Neural crest cell (in vitro differentiated cells): ENCODE measurements at places on chromosomes 3 and 15. TPM values are rescaled to one million over a fixed set of nuclear protein-coding genes. Genes with fewer than 3 reads are reported as not detected.

- H3K4me1 ChIP-seq: no peaks in the 10 kb centered on the region
- no peak overlapping the region for H3K4me3 ChIP-seq
- no peak for DNase-seq
- H3K27ac ChIP-seq: no peak overlapping the region
- H3K36me3 ChIP-seq: peaks cover 10% of the 10 kb centered on the region
These were observed 9.0 kb downstream of the MTFMT start for GRCh38 chr15:65020419-65020818.

DNA sequence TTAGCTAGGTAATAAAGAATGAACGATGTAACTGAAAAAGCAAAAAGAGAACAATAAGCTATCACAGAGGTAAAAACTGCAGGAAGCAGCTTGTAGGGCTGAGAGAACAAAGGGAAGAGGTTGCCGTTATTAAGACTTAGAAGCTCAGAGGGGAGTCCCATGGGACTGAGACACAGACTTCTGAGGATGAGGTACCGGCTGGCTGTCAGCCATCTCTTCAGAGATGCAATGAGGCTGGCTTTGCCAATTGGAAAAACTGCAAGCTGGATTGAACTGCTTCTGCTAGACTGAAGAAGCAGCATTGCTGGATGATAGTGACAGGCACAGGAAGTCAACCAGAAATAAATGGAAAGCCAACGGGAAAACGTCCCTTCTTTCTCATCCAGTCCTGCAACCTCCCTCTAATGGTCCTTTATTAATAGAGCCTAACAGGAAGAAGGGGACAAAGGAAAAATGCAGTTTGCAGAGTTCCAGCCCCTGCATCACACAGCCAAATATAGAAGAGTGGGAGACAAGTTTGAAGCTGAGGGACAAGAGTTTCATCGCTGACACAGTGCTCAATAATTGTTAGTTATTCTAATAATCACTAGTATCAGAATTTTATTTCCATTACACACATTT lies 21.1 kb upstream of the KLHL6 start:
- no peaks in the 10 kb centered on the region for H3K36me3 ChIP-seq
- H3K4me1 ChIP-seq: peaks cover 21% of the 10 kb centered on the region
- H3K4me3 ChIP-seq: no peak overlapping the region
- H3K27ac ChIP-seq: peak overlapping the region; percentile 63

GRCh38 chr3:187188931-187189330 lies 8.4 kb upstream of the RTP1 start:
- no peaks in the 10 kb centered on the region for H3K4me1 ChIP-seq
- DNase-seq: no peak
- no peak overlapping the region for H3K4me3 ChIP-seq
- peaks cover 39% of the 10 kb centered on the region for H3K27me3 ChIP-seq
- H3K36me3 ChIP-seq: no peaks in the 10 kb centered on the region
- H3K27ac ChIP-seq: no peak overlapping the region

DNA sequence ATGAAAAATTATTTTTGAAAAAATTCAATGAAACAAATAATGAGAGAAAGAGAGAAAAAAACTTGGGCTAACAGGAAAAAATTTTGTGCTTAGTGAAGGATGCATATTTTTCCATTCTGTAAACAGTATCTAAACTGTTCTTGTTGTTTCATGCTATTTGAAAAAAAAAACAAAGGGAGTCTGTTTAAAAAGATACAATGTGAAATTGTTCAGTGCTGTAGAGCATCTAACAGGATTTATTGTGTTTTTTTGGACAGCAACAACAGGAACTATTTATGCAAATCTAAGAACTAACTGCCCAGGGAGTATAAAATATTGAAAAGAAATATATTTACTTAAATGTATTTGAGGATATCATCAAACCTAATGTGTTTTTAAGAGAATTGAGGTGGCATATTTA lies 55.1 kb downstream of the PEX5L start:
- H3K4me1 ChIP-seq: peaks cover 22% of the 10 kb centered on the region
- H3K27ac ChIP-seq: no peak overlapping the region
- DNase-seq: no peak
- H3K4me3 ChIP-seq: no peak overlapping the region

- no peaks in the 10 kb centered on the region for H3K27me3 ChIP-seq
- no peak overlapping the region for H3K27ac ChIP-seq
- H3K4me1 ChIP-seq: no peaks in the 10 kb centered on the region
These were observed 31.7 kb downstream of the CSNK1G1 start for GRCh38 chr15:64324165-64324877.

DNA sequence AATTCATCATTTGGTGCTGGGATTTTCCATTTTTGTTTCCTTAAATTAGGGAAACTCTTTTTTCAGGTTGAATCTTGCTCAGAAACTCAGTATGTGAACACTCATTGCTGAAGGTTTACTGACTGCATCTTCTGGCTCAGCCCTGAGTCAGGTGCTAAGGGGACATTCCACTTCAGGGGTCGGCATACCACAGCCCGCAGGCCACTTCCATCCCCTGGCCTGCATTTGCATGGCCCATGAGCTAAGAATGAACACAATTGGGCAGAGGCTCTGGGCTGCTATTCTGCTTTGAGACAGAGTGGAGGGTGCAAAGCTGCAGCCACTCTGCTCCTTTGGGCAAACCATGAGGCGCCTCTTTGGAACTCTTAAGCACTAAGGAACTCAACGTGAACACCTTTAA lies 165.0 kb downstream of the FEZF2 start:
- peaks cover 6% of the 10 kb centered on the region for H3K36me3 ChIP-seq
- H3K4me1 ChIP-seq: no peaks in the 10 kb centered on the region

DNA sequence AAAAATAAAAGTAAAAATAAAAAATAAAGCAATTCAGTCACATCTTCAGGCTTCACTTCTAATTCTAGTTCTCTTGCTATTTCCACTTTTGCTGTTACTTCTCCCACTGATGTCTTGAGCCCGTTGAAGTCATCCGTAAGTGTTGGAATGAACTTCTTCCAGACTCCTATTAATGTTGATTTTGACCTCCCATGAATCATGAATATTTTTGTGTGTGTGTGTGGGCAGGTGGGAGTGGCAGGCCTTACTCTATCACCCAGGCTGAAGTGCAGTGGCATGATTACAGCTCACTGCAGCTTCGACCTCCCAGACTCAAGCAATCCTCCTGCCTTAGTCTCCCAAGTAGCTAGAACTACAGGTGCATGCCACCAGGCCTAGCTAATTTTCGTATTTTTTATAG lies 10.7 kb downstream of the USP4 start:
- no peaks in the 10 kb centered on the region for H3K27me3 ChIP-seq
- H3K4me1 ChIP-seq: no peaks in the 10 kb centered on the region
- no peak overlapping the region for H3K27ac ChIP-seq
- no peak overlapping the region for H3K4me3 ChIP-seq
- peaks cover 6% of the 10 kb centered on the region for H3K36me3 ChIP-seq

DNA sequence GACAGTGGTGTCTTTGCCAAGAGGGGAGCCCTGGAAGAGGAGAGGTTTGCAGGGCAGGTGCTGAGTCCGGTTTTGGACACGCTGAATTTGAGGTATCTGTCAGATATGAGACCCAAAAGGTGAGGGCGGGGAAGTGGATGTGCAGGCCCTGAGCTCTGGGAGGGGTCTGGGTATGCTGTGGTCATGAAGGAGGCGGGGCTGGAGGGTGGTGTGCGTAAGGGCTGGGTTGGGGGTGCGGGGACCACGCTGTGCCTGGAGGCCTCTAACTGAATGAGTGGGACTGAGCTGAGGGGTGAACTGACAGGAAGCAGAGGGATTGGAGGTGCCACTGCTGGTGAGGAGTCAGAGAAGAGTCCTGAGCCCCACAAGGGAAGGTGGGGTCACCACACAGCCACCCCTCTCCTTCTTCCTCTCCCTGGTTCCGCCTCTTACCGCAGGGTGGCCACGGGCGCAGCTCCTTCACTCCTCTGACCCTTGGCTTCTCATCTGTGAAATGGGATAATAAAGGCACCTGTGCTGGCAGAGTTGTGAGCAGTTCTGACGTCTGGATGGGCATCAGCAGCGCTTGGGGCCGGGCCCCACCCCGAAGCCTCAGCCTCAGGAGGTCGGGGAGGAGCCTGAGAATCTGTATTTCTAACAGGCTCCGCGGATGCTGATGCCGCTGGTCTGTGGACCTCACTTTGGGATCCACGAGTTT lies 28.8 kb downstream of the PSTPIP1 start:
- no peak overlapping the region for H3K4me3 ChIP-seq
- DNase-seq: no peak
- no peaks in the 10 kb centered on the region for H3K27me3 ChIP-seq
- H3K4me1 ChIP-seq: peaks cover 4% of the 10 kb centered on the region
- H3K27ac ChIP-seq: no peak overlapping the region
- H3K36me3 ChIP-seq: no peaks in the 10 kb centered on the region

DNA sequence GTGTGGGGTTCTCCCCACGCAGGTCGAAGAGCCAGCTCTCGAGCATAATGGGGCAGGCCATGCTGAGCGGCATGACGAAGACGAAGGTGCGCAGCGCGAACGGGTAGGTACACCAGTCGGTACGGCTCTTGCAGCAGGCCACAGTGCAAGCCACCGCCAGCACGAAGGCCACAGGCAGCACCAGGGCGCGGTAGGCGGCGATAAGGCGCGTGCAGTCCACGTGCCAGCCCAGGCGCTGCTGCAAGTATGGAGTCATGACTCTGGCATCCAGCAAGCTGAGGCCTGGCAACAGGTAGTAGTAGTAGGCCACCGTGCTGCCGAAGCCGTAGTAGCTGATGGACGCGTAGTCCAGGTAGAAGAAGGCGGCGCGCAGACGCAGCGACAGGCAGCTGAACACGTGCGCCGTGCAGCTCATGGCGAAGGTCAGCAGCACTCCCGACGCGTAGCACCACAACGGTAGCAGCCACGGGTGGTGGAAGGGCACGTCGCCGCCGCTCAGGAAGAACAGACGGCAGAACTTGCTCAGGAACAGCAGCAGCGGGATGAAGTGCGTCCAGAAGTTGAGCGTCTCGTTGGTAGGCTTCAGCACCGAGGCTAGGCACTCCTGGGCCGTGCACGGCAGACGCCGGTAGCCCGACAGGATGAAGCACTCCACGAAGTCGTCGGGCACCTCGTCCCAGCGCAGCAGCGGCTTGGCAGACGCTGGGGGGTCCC lies 797 bp downstream of the PAQR9 start:
- no peak for DNase-seq
- peak overlapping the region; percentile 83 for H3K27ac ChIP-seq
- peak overlapping the region; percentile 91 for H3K4me3 ChIP-seq
- H3K4me1 ChIP-seq: peaks cover 12% of the 10 kb centered on the region
- peaks cover 31% of the 10 kb centered on the region for H3K27me3 ChIP-seq

DNA sequence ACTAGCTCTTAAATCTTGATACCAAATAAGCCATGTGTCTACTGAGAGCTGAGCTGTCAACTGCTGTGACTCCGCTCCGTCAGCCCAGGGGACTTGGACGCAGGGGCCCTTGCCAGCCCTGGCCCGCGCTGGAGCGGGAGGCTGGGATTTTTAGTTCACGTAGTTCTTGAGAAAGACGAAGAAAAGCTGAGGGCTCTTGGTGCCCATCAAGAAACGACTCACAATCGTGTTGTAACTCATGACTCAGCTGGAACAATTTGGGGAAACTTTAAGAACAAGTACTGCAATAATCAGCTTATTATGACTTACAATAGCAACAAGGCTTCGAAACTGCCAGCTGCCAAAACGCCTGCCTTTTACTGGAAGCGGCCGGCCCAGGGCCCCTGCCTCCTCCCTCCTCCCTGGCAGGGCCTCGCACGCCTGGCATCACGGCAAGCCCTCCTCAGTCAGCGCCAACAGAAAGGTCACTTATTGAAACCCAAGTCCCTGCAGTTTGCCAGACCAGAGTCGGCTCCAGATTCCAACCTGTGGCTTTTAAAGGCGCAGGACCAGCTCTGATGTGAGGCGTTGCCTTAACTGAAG lies 60.3 kb downstream of the RGMA start:
- H3K36me3 ChIP-seq: peaks cover 32% of the 10 kb centered on the region
- H3K4me1 ChIP-seq: peaks cover 32% of the 10 kb centered on the region
- no peak for DNase-seq
- peak overlapping the region; percentile 61 for H3K4me3 ChIP-seq
- no peak overlapping the region for H3K27ac ChIP-seq

GRCh38 chr15:39613271-39613670 lies 32.4 kb downstream of the THBS1 start:
- no peak overlapping the region for H3K4me3 ChIP-seq
- no peak for DNase-seq
- H3K27me3 ChIP-seq: no peaks in the 10 kb centered on the region
- no peak overlapping the region for H3K27ac ChIP-seq
- no peaks in the 10 kb centered on the region for H3K4me1 ChIP-seq

- no peaks in the 10 kb centered on the region for H3K36me3 ChIP-seq
- no peak overlapping the region for H3K27ac ChIP-seq
- H3K4me3 ChIP-seq: no peak overlapping the region
- no peak for DNase-seq
- H3K27me3 ChIP-seq: no peaks in the 10 kb centered on the region
- H3K4me1 ChIP-seq: peaks cover 14% of the 10 kb centered on the region
These were observed 47.3 kb upstream of the TCF12 start for GRCh38 chr15:56871185-56871584.

DNA sequence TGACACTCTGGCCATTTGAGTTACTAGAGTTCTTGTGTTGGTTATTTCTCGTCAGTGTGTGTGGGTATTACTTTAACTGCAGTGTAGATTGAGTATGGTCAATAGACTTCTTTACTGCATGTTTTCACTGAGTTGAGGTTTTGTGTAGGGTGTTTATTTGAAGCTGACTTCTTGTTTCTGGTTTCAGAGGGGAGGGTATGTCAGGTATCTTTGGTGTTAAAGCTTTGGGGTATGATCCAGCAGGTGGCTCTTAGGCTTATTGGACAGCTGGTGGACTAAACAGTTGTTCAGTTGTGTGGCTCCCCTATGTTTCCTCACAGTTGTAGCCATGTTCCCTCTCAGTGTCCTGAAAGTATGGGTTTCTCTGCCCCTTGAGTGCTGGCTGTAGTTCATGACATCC lies 72.0 kb downstream of the AKAP13 start:
- peaks cover 45% of the 10 kb centered on the region for H3K36me3 ChIP-seq
- H3K27me3 ChIP-seq: no peaks in the 10 kb centered on the region
- H3K27ac ChIP-seq: peak overlapping the region; percentile 16
- no peak overlapping the region for H3K4me3 ChIP-seq

DNA sequence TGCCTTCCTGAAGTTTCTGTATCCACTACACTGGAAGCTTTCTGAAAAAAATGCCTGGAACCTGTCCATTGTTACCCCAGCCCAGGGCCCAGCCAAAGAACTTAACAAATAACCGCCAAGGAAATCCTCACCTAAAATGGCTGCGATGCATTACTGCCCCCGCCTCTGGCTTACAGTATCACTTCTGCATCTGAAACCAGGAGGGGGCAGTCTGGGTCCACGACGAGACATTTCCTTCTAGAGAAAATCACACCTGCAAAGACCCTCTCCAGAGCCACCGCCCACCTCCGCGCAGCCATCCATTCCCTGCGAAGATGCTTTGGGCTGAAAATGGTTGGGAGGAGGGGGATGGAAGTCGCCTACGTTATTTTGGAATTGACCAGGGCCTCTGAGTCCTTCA lies 22.4 kb upstream of the CELF6 start:
- H3K36me3 ChIP-seq: peaks cover 3% of the 10 kb centered on the region
- no peak overlapping the region for H3K27ac ChIP-seq
- H3K4me3 ChIP-seq: no peak overlapping the region
- no peaks in the 10 kb centered on the region for H3K27me3 ChIP-seq
- no peaks in the 10 kb centered on the region for H3K4me1 ChIP-seq
- no peak for DNase-seq

Gene CTXN2
- total RNA-seq: 0.18 and 0.26 TPM in 2 replicates

Gene NR1I2
- 0.26 TPM in 1 of 2 replicates, not detected in the other for total RNA-seq

Gene PRSS50
- total RNA-seq: 0.35 and 0.39 TPM in 2 replicates

Gene HGD
- 0.75 and 1.2 TPM in 2 replicates for total RNA-seq

Gene DOCK3
- 5.0 and 5.4 TPM in 2 replicates for total RNA-seq

Gene DNAJA4
- not detected in 2 replicates for total RNA-seq

Gene RPP25
- total RNA-seq: 6.2 and 6.3 TPM in 2 replicates

Gene MESP2
- 0.36 and 0.42 TPM in 2 replicates for total RNA-seq

Gene FBXL22
- 0.93 and 1.0 TPM in 2 replicates for total RNA-seq

Gene CLDN18
- not detected in 2 replicates for total RNA-seq

Gene CYP8B1
- not detected in 2 replicates for total RNA-seq

Gene TUSC7
- total RNA-seq: not detected in 2 replicates

Gene TERC
- total RNA-seq: 16.2 and 19.5 TPM in 2 replicates

Gene NMNAT3
- total RNA-seq: 2.1 and 2.5 TPM in 2 replicates

Gene C2CD4A
- not detected in 2 replicates for total RNA-seq
